ENCODE measurements at places on chromosomes 4 and X.
A peak's percentile ranks its signal among the peaks of the same experiment; 100 is the strongest.

- DNase-seq = peak; percentile 91
Measured at GRCh38 chr4:168831919-168832762, 177.9 kb downstream of the CBR4 start.

DNA sequence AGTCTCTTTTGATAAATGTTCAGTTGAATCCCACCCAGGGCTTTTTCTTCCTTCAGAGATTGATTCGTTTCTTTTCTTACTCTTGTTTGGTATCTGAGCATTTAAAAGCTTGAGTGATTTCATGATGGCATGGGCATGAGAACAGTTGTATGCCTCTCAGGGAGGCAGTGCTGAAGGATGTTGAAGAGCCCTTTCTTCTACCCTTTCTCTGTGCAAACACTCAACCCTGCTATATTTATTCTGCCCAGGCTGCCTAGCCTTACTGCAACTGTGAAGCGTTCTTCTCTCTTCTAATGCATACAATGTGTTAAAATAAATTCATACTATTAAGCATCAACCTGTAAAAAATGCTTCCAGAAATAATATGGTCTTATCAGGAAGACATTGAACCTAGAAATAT, 367.6 kb upstream of the LCORL start:
- no peak for DNase-seq

GRCh38 chrX:102599951-102600579, 750 bp downstream of the ARMCX5 start:
- peak; percentile 43 for DNase-seq

DNA sequence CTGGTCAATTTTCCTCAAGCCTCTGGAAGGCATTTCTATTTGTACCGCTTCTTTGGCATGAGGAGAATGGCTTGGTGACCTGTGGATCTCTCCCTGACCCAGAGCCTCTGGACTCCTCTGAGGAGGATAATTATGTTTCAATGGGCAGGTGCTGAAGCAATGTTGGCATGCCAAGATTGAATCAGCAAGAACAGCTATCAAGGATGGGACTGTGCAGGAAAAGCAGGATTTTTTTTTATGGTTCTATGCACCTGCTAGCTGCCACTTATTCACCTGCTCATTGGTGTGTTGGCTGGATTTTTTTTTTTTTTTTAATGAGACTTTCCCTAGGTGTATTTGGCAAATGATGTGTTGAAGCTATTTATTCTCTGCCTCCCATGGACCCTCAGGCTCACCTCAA, 821.2 kb downstream of the RPA4 start:
- no peak for DNase-seq

DNA sequence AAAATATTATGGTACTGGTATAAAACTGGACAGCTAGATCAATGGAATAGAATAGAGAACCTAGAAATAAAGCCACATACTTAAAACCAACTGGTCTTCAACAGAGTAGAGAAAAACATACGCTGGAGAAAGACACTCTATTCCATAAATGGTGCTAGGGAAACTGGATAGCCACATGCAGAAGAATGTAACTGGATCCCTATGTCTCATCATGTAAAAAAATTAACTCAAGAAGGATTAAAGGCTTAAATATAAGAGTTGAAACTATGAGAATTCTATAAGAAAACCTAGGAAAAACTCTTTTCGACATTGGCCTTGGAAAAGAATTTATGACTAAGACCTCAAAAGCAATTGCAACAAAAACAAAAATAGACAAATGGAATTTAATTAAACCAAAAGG, 114.6 kb downstream of the PCDH18 start:
- DNase-seq = no peak

GRCh38 chr4:7192252-7193029, at the start of gene SORCS2:
TSS of gene SORCS2 (plus strand) at chr4:7192538.
- peak; percentile 85 for DNase-seq

DNA sequence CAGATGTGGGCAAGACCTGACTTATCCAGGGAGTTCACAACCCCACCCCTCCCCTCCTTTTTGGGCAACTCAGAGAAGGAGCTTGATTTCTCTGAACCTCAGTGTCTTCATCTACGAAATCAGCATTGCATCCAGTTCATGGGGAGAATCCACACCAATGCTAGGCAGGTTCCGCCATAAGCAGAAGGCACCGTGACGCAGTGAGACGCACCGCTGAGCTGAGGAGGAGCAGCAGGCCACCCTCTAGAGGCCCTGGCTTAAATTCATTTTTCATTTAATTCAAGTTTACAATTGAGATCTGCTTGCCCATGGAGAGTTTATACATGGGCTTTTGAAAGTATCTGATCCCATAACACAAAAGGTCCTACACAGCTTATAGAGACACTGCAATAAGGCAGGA, 55.7 kb downstream of the CPZ start:
- no peak for DNase-seq
